ENCODE measurements at places on chromosomes 3 and 15. TPM values are rescaled to one million over a fixed set of nuclear protein-coding genes. Genes with fewer than 3 reads are reported as not detected.

GNAT1 gene
- total RNA-seq, result not detected

SAMD7 gene
- total RNA-seq, result not detected

DUOXA1 gene
- total RNA-seq, result not detected

SEMA5B gene
- total RNA-seq, result not detected

HTR3E gene
- not detected for total RNA-seq

DNA sequence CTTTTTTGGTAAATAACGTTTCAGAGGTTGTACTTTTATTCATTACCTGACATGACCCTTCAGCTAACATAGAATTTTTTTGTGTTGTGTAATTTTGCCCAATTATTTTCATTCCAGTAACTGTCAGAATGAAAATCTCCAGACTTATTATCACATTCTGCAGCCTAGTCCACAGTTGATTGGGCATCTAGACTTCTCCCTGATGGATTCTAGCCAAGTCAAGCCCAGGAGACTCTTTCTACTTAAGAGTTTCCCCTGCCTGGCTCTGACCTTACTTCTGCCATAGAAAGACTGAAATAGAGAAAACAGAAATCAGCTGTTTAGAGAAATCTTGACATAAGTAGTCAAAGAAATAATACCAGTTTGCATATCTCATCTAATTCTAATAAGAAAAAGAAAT is 82.9 kb upstream of the CDAN1 start:
- no peak for DNase-seq

DNA sequence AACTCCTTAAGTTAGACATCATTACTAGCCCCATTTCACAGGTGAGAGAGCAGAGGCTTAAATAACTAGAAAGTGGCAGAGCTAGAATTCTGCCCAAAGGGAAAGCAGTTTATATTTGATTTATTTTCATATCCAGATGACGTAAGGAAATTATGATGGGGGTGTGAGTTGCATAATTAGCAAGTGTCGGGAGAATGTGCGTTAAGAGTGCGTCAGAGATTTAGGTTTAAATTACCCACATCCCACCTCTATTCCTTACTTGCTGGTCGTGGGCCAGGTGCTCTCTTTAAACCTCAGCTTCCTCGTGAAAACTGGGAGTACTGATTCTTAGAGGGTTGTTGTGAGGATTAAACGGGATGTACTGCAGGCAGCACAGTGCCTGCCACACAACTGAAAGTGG is 32.3 kb downstream of the FSTL1 start:
- no peak for DNase-seq

GRCh38 chr3:69370156-69370883 is 15.6 kb downstream of the FRMD4B start:
- DNase-seq, result no peak

DNA sequence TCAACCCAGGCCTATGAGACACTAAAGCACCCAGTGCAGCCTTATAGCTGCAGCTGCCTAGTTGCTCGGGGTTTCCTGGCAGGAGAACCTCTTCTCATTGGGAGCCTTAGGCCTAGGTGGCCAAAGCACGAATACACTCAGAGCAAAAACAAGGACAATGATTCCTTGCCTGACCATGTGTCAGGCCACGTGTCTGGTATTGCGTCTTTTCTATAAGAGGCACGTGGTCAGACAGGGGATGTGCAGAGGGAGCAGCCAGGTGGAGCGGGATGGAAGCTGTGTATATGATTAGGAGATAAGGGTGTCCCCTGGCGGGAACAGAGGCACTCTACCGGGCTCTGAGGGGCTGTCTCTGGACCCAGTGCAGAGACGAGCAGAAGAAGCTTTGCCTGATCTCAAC is 26.4 kb downstream of the SLC22A14 start:
- no peak for DNase-seq

- no peak for DNase-seq
Measured at GRCh38 chr3:134311265-134311664, 60.6 kb upstream of the RYK start.

GRCh38 chr3:129398803-129399144 is 29.7 kb downstream of the EFCAB12 start:
- peak; percentile 53 for DNase-seq

- DNase-seq, result no peak
Measured at GRCh38 chr15:74802862-74803447, 9.7 kb upstream of the LMAN1L start.
